RWPE1 (cell line): ENCODE measurements at places on chromosomes 5 and 9.

DNA sequence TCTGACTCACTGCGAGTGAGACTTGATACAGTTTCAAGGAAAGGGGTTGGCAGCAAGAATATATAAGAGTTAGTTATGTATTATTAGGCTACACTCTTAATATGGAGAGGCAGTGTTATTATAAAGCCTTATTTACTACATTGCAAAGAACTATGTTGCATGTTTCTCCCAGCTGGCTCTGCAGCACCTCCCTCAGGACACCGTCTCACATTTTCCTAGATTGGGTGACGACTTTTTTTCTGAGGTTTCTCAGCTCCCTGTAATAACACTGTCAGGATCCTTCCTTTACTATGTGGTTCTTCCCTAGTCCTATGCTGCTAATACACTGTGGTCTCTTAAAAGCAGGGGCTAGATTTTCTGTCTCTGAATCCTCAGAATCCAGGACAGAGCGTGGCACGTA is 153.7 kb downstream of the INSYN2B start:
- no peak for DNase-seq

GRCh38 chr9:14173713-14174112 is 140.2 kb downstream of the NFIB start:
- DNase-seq = no peak

- no peak for DNase-seq
Observed at GRCh38 chr5:28391277-28391676, 1352.9 kb upstream of the CDH9 start.

- DNase-seq = no peak
Observed at GRCh38 chr5:31771500-31771899, 132.6 kb downstream of the PDZD2 start.

DNA sequence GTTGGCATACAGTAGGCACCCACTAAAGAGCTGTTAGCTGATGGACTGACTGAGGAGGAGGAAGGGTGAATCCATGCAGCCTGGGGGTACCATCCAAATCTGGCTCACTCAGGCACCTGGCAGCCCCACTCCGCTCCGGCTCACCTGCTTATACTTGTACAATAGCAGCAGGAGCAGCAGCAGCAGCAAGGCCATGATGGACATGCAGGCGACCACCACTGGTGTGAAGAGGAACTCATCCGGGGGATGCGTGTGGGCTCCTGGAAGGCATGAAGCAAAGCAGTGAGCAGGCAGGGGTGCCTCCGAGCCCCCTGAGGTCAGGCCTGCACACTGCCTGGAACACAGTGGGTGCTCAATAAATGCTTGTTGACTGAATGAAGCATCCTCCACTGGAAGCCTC is 18.3 kb downstream of the CSF1R start:
- DNase-seq = no peak

GRCh38 chr9:126495411-126496180 is 118.1 kb upstream of the LMX1B start:
- no peak for DNase-seq

- DNase-seq = no peak
Observed at GRCh38 chr5:72572236-72572765, 65.1 kb upstream of the ZNF366 start.

- no peak for DNase-seq
Observed at GRCh38 chr5:80754900-80755299, 100.1 kb upstream of the DHFR start.

GRCh38 chr5:109819878-109820277 is 130.2 kb downstream of the MAN2A1 start:
- no peak for DNase-seq

- no peak for DNase-seq
Observed at GRCh38 chr9:134622896-134623257, 18.7 kb upstream of the COL5A1 start.

- peak; percentile 97 for DNase-seq
Observed at GRCh38 chr9:108885643-108886348, 23.7 kb downstream of the ACTL7A start.

DNA sequence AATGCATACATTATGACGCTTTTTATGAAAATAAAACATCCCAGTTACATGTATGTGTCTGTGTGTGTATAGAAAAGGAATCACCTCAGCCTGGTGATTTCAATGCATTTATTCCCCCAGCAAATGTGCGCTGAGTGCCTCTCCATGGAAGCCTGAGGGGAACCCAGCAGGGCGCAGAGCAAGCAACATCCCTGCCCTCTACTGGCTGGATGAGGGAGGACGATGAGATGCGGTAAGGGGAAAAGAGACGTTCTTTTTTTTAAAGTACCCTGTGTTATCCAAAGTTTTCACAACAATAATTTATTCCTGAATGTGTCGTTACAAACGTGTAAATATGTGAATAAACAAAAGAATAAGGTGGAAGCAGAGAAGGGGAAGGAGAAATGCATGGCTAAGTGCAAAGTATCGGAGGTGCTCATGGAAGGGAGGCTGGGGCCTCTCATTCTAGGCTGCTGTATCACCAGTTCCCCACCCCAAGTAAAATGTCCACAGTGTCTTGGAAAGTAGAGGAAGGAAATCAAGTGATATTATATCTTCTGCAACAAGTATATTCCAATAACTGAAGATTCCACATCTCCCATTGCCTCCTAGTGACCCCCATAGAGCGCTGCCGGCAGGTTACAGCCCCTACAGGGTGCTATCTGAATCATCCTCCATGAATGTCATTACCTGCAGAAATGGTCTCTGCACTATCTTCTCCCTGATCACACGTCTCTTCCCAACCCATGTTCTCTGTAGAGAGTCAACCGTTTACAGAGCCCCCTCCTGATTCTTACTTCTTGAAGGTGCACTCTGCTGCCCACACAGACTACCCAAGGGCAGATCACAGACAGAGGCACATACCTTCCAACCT is 13.0 kb upstream of the ABLIM3 start:
- DNase-seq = peak; percentile 67

DNA sequence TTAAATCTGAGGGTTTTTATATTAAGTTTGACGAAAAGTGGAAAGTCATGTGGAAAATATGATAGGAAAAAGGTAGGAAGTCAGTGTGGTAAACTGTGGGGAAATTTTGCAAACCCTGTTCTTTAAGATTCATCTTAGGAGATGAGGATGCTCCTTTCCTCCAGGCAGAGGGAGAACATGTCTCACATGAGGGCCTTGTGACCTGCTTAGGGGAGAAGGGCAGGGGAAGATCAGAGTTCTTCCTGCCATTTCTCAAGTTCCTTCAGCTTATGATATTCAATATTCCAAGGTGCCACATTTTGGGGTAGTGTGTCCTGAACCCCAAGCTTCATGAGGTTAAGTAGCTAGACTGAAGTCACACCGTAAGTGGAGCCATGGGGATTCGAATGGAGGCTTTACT is 53.7 kb downstream of the MAPKAP1 start:
- no peak for DNase-seq

- DNase-seq = no peak
Observed at GRCh38 chr5:1101961-1102713, 9.7 kb downstream of the SLC12A7 start.

DNA sequence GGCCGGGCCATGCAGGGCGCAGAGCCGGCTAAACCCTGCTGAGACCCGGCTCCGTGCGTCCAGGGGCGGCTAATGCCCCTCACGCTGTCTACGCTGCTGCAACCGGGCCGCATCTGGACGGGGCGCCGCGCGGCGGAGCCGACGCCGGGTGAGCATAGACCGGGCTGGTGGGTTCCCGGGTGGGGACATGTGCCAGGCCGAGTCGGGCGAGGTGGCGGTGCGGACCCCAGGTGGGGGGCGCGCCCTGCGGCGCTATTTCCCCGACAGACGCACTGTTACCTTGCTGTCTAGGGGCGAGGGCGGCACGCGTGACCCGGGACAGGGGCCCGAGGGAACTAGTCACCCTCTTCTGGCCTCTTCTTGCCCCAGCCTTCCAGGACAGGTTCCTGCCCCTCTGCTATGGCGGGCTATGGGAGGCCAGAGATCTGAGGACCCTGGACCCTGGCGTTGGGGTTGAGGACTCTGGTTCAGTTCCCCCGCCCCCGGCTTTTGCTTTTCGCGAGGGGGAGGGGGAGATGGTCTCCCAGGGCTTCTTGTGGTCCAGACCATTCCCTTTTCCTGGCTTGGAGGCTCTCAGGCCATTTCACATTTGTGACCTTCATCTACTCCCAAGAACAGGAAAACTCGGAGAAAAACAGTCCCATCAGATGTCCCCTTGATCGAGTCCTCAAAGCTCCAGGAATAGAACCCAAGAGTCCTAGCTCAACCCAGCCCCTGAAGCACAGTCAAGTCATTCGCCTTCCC is 536 bp downstream of the SLC27A4 start:
- DNase-seq = peak; percentile 48

DNA sequence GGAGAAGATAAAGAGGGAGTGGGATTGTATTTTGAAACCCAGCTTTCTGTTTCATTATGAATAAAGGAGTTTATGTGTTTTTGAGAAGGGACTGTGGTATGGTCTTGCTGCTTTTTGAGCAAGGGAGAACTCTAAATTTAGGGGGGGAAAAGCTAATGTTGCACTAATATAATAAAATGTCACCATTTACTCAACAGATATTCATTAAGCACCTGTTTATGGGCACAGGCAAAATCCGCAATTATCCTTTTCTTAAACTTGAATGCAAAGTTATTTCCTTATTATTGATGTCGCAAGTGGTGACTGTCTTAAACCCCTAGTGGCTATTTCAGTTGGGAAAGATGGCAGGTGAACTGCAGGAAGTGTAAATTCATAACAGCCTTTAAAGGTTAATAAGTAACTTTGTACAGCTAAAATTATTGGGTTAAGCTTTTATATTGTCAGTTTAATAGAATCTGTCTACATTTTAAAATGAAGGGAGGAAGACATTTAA is 1.5 kb downstream of the CDC42SE2 start:
- peak; percentile 40 for DNase-seq

DNA sequence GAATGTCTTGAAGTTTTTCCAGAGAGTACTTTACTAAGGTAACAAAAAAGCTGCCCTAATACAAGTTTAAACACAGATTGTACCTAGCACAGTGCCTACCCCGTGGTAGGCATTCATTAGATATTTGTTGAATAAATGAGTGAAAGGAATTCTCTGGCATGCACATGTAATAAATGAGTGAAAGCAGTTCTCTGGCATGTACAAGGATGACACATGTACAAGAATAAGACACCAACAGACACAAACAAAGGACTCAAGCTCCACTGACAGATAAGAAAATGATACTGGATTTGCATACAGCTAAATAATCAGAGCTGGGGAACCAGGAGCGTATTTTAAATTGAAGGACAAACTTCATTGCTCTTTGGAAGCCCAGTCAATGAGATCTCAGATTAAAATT is 535.8 kb downstream of the EFNA5 start:
- no peak for DNase-seq

DNA sequence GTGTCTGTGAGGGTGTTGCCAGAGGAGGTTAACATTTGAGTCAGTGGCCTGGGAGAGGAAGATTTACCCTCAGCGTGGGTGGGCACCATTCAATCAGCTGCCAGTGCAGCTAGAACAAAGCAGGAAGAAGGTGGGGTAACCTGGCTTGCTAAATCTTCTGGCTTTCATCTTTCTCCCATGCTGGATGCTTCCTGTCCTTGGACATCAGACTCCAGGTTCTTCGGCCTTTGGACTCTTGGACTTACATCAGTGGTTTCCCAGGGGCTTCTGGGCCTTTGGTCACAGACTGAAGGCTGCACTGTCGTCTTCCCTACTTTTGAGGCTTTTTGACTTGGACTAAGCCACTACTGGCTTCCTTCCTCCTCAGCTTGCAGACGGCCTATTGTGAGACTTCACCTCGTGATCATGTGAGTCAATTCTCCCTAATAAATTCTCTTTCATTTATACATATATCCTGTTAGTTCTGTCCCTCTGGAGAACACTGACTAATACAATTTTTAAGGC is 38.1 kb downstream of the PBX3 start:
- no peak for DNase-seq

DNA sequence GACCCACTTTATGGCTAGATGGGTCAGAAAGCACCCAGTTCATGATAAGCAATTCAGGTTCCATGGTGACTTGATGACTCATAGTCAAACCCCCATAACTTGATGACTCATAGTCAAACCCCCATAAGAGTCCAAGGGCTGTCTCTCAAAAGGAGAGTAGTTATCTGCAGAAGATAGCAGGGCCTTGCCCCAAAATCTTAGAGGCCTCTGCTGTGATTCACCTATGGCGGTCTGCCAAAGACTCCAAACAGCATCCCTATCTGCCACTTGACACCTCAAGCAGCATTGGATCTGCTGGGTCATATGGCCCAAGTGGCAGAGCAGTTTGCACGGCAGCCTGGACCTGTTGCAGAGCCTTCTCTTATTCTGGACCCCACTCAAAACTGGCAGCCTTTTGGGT is 395.2 kb upstream of the KIF2A start:
- DNase-seq = no peak

GRCh38 chr9:130407916-130408663 is 36.7 kb upstream of the ASS1 start:
- DNase-seq = no peak

DNA sequence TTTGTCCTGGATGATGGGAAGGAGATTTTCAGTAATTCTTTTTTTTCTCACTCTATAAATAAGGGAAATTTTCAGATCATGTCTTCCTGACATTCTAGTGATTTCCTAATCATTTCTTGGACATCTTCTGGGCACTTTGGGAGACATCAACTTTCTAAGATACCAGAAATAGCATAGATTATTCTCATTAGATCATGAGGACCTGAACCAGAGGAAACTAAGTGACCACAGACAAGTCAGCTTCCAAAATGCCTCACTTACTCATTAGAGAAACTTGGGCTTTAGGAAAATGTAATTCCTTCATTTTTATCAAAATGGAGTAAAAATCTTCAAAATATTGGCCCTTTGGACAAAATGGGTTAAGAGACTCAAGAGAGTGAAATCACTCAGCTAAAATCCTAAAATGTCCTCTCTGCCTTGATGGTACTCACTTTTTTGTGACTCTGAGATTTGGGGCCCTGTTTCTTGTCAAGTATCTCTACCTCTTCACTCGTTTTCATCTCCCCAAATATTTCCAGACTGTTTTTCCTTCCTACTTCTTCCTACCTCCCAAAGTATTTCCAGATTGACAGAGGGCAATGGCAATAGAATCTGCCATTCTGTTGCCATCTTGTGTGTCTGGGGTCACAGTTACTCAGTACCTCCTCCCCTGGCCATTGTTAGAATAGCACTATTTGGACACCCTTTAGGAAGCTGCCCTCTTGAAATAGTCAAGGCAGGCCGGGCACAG is 194.5 kb downstream of the NR3C1 start:
- no peak for DNase-seq

DNA sequence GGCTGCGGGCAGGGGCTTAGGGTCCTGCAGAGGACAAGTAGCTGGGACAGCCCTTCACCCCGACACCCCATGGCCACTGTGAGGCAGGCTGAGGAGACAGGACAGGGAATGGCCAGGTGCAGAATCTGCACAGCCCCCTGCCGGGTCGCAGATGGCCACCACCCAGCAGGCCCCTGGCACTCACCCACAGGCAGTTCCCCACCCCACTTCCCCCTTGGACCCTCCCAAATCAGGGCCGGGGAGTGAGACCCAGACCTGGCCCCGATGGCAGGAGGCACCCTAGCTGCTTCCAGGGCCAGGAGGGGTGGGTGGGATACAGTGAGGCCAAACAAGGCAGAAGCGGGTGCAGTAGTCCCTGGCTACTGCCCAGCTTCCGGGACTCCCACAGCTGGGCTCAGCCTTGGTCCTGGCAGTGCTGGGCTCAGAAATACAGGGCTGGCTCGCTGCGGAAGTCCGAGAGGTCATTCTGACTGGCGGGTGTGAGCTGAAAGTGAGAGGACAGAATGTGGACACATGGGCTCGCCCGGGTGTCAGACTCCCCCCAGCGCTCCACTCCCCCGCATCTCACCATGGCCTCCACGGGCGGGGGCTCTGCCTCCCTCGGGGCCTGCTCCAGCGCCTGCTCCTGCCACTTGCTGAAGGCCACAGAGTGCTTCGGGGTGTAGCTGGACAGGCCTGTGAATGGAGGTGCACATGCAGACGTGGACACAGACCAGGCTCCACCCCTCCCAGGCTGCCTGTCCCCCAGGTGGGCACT is 3.4 kb downstream of the SSNA1 start:
- DNase-seq = no peak

- no peak for DNase-seq
Observed at GRCh38 chr5:10539687-10539998, 24.2 kb upstream of the ANKRD33B start.
